ENCODE measurements at places on chromosomes 7 and 10.

DNA sequence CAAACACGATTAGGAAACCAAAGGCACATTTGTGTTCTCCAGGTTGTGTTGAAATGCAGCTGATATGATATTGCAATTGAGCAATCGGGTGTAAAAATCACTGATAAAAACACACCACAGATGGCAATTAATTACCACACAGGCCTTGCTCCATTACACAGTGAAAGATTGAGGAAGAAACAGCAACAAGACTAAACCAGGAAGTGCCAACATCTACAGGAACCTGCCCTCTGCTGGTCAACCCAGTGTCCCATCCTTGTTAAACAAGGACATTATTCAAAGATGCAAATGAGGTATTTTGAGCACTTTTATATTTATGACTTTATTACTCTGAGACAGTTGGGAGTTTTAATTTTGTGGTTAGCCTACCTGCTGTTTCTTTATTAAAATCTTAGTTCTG lies 765.6 kb upstream of the GHITM start:
- DNase-seq, result no peak

DNA sequence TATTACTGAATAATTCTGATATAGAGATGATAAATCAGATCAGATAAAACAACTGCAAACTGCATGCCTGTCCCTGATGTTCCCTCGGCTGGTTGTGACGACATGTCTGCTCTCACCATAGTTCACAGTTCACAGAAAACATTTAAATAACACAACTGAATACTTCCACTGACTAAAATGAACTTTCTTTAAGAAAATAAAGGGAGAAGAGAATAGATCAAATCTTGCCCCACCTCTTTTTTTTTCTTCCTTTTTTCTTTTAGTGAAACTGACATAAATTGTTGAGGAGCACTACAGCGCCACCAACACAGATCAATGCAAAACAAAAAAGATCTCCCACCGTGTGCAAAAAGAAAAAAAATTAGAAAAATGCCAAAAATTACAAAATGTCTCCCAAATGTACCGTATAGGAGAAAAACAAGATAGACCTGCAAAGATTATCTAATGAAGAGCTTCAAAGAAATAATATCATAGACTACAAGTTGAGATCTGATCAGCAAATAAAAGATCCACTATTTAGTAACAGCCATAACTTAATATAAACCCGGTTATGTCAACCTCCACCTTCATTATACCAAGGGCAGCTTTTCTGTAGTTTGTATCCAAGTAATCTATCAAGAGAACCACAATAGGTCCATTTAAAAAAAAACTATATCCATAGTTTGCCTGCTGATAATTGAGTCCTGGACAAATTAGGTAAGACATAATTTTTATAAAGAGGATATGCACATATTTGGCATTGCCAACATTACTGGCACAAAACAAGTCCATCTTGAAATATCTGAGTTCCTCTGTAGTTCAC lies 30.7 kb upstream of the EPC1 start:
- no peak for DNase-seq

- no peak for DNase-seq
Observed at GRCh38 chr7:109844362-109844761, 1246.6 kb upstream of the LRRN3 start.

DNA sequence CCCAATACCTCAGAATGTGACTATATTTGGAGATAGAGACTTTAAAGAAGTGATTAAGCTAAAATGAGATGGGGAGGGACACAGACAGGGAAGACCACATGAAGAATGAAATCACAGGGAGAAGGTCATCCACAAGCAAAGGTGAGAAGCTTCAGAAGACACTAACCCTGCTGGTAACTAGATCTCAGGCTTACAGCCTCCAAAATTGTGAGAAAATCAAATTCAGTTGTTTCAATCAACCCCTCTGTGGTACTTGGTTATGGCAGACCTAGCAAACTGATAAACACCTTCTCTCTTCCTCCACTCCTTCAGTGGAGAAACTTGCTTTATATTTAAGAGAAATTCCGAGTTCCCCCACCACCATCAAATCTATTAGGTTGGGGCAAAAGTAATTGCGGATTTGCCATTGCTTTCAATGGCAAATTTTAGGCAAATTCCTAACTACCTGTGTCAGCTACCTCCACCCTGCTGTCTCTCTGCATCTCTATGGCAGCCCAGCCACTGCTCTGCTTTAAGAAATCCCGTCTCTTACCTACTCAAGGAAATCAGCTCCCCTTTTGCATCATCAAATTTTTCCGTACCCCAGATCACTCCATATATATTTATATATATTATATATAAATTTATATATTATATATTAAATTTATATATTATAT lies 38.2 kb downstream of the SEMA3E start:
- no peak for DNase-seq

GRCh38 chr10:127736915-127737562 lies at the start of gene FOXI2:
Gene FOXI2, plus strand, starts transcription at chr10:127737185. Its CDS starts 89 bp downstream, at chr10:127737274.
- DNase-seq, result no peak

GRCh38 chr7:139674341-139674740 lies 103.5 kb downstream of the HIPK2 start:
- no peak for DNase-seq

DNA sequence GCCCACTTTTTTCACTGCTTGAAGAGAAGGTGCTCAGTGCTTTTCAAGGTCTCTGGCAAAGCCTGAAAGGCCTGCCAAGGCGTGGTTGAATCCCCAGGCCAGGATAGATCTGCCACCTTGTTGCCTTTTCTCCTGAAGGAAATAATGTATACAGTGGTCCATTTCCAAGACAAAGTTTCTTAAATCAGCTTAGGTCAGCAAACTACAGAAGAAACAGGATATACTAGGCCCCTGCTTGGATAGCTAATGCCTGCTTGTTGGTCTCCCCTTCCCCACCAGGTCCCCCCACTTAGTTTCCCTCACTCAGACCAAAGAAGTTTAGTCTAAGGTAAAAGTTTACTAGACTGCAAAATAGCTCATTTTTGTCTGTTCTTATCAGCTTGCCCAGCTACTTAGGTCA lies 19.9 kb downstream of the COL17A1 start:
- DNase-seq, result no peak

GRCh38 chr7:35004531-35005095 lies 32.7 kb downstream of the DPY19L1 start:
- no peak for DNase-seq

DNA sequence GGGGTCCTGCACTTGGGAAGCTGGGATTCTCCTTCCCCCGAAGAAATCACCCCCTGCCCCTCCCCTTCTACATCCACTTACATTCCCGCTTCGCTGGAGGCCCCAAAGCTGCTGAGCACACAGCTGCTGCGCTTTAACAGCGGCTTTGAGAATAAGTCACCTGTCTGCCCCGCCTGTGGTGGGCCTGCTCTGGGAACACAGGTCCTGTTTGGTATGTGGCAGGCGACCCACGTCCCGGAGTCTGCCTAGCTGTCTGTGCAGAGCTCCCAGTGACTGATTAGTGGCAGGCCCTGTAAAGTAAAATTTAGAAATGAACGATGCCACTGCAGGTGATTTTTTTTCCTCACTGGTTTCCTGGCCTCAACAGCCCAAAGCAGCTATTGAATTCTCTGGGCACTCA lies 47.0 kb downstream of the CDH23 start:
- no peak for DNase-seq

DNA sequence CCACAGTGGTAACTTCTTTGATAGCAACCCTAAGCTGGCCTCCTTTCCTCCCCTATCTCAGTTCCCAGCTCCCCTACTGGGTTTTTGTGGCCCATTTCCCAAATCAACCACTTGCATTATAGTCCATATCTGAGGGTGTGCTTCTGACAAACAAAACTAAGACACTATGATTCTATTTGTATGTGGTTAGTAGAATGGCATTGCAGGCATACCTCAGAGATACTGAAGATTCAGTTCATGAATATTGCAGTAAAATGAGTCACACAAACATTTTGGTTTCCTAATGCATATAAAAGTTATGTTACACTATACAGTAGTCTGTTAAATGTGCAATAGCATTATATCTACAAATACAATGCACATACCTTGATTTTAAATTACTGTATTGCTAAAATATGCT lies 15.4 kb upstream of the TMEM243 start:
- no peak for DNase-seq

DNA sequence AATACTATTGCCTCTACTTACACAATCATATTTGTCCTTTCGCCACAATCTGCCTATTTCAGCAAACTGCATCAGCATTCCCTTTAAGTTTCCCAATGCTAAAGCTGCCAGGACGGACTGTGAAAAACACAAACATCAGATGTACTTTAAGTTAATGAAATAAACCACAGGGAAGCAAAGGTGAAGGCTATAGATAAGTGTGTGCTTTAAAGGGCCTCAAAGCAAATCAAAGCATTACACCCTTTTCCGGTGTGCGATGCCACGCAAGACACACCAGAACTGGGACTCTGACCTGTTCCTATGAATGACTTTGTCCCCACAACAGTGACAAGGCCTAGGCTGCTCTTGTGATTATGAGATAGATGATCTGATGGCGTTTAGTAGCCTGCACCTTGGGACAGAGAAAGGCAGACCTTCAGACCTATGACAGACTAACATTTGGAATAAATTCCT lies 23.4 kb downstream of the SLC26A3 start:
- DNase-seq, result no peak

- no peak for DNase-seq
Observed at GRCh38 chr7:104230606-104231005, 22.8 kb upstream of the ORC5 start.

- no peak for DNase-seq
Observed at GRCh38 chr7:1639071-1639470, 31.0 kb upstream of the ELFN1 start.

- no peak for DNase-seq
Observed at GRCh38 chr10:15251791-15252380, 83.4 kb upstream of the NMT2 start.

GRCh38 chr10:52450762-52451291 lies 136.7 kb downstream of the DKK1 start:
- no peak for DNase-seq

GRCh38 chr7:104255616-104256015 lies 47.8 kb upstream of the ORC5 start:
- DNase-seq, result no peak

- no peak for DNase-seq
Observed at GRCh38 chr7:64768824-64769223, 25.4 kb upstream of the ZNF138 start.

GRCh38 chr7:47669178-47669891 lies 87.4 kb upstream of the TNS3 start:
- DNase-seq, result no peak

- no peak for DNase-seq
Observed at GRCh38 chr10:47050618-47051455, 139.6 kb downstream of the PTPN20 start.

DNA sequence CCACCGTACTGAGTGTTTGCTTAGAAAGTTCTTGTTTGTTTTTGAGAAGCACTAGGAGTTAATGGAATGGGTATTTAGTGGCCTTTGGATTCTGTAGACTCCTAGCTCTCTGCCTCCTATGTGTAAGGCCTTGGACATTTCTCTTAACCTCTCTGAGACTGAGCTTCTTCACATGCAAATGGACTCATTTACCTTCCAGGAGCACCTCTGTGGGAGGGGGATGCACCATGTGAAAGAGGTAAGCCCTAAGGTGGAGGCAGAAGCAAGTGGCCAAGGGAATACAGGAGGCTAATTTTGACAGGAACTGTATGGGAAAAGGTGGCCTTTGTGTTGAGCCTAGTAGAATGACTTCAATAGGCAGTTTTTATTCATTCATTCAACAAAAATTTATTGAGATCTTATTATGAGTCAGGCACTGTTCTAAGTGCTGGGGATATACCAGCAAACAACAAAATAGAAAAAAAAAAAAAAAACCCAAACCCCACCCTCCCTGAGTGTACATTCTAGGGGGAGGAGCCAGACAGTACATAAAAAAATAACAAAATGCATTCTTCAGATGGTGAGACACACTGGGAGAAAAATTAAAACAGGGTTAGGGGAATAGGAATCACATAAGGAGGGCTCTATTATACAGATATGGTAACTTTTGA lies 9.2 kb upstream of the EPHA1 start:
- no peak for DNase-seq

DNA sequence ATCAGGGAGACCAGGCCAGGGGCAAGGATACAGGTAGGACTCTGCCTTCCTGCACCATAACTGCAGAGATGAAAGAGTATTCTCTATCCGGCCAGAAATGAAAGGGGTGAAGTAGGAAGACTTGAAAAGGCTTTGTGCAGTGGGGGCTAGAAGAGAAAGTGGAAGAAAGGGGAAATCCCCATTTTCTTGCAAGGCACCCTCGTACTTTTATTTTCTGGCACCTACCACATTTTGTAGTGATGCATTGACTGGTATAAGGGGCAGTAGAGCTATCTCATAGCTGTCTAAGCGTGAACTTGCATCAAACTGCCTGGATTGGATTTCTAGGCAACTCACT lies 752 bp upstream of the CAMK2G start:
- DNase-seq, result no peak

GRCh38 chr7:28980451-28981160 lies 22.5 kb upstream of the TRIL start:
- no peak for DNase-seq

DNA sequence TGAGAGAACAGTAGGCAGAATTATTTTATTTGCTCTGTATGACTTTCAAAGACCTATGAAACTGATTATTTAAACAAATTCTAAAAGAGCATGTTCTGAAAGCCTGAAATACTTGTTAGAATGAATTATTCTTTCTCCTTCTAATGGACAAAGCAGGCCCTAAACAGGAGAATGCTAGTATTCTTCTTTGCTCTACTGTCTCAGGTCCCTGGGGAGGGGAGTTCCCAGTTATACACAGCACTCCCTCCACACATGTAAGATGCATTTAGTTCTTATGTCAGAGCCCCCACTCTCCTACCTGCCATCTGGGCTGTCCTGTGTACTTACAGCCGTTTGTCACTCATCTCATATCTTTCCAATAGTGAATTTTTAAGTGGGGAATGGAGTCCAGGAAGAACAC lies 633.5 kb upstream of the ANKRD30A start:
- DNase-seq, result no peak

DNA sequence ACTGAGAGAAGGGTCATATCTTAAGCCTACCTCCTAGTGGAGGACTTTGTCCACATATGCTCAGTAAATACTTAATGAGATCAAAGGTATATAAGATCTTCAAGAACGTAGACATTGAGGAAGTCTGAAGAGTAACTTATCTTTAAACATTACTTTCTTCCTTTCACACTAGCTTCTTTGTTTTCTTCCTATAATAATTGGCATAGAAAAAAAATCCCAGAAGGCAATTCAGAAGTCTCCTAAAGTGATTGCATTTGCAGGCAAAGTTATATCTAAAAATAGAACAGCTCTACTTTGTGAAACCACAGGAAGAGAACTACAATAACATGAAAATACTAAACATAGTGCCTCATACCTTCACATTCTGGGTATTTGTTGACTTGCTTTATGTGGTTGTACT lies 150.4 kb downstream of the PPP1R3A start:
- no peak for DNase-seq

DNA sequence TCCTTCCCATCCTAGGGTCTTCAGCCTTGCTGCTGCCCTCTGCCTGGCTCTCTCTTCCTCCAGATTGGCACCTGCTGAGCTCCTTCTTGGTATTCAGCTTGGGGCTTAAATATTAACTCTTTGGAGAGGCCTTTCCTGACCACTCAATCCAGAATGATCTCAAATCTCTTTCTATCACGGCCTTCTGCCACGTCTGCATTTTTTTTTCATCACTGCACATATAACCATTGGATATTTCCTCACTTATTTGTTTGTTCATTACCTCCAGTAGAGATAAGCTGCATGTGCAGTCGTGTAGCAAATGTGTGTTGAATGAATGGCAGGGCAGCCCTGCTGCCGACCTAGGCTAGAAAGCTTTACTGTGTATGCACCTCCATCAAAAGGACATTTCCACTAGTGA lies 51.6 kb upstream of the MPP7 start:
- no peak for DNase-seq

Measured in stimulated activated CD8-positive, alpha-beta memory T cell treated with anti-CD3 and anti-CD28 coated beads, Interleukin-15, amount 100 ng/mL, for 48 hours (primary cell).